Neural progenitor cell (in vitro differentiated cells): ENCODE measurements at places on chromosomes 2 and 18.

DNA sequence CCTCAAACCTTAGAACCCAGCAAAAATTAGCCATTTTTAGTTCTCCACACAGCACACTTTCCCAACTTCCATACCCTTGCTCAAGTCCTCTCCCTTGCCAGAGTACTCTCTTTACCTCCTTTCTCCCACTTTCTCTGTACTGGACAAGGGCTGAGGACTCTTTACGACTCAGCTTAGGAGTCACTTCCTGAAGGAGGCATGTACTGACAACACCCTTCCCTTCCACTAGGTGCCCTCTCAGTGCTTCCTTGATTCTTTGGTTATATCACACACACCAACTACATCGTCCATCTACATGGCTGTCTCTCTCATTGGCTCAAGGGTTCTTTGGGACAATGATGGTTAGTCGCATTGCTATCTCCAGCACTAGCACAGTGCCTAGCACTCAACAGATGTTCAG is 5.2 kb upstream of the C18orf63 start:
- DNase-seq, result no peak
- H3K4me3 ChIP-seq, result no peak overlapping the region
- no peaks in the 10 kb centered on the region for H3K27me3 ChIP-seq
- H3K27ac ChIP-seq, result no peak overlapping the region
- no peaks in the 10 kb centered on the region for H3K36me3 ChIP-seq

DNA sequence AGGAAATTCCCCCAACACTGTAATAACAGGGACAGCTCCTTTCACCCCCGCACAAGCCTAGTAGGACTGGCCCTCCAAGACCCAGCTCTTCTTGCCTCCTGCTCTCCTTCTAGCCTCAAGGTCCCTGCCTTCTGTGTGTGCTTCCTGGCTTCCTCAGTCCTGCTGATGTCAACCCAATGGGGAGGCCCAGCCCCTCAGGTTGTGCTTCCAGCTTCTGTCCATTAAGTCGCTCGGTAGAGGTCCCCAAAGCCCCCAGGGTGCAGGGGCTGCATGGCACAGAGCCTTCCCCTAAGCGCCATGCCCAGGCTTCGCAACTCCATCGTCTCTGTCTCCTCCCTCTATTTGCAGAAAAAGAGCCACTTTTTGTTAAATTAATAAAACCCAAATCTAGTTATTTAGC is 39.0 kb downstream of the BOK start:
- H3K36me3 ChIP-seq, result no peaks in the 10 kb centered on the region
- no peaks in the 10 kb centered on the region for H3K27me3 ChIP-seq
- H3K27ac ChIP-seq, result no peak overlapping the region
- H3K4me3 ChIP-seq, result no peak overlapping the region
- no peaks in the 10 kb centered on the region for H3K4me1 ChIP-seq

- H3K36me3 ChIP-seq, result no peaks in the 10 kb centered on the region
- no peaks in the 10 kb centered on the region for H3K4me1 ChIP-seq
- no peak overlapping the region for H3K27ac ChIP-seq
- H3K4me3 ChIP-seq, result no peak overlapping the region
Measured at GRCh38 chr2:50438259-50438658, 593.7 kb downstream of the NRXN1 start.

DNA sequence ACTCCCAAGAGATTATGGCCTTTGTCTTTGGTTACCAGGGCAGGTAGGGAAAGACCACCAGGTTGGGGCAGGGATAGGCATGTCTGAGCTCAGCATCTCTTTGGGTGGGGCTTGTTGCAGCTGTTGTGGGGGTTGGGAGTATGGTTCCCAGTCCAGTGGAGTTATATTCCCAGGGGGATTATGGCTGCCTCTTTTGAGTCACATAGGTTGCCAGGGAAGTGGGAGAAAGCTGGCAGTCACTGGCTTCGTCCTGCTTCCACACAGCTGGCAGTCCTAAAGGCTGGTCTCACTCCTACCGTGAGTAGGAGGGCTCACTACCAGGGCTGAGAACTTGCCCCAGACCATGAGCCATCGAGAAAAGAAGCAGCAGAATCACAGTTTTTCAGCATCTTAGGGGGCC is 79.1 kb downstream of the LYPD6 start:
- no peak overlapping the region for H3K4me3 ChIP-seq
- H3K27me3 ChIP-seq, result no peaks in the 10 kb centered on the region
- no peaks in the 10 kb centered on the region for H3K4me1 ChIP-seq
- H3K27ac ChIP-seq, result no peak overlapping the region
- no peak for DNase-seq

DNA sequence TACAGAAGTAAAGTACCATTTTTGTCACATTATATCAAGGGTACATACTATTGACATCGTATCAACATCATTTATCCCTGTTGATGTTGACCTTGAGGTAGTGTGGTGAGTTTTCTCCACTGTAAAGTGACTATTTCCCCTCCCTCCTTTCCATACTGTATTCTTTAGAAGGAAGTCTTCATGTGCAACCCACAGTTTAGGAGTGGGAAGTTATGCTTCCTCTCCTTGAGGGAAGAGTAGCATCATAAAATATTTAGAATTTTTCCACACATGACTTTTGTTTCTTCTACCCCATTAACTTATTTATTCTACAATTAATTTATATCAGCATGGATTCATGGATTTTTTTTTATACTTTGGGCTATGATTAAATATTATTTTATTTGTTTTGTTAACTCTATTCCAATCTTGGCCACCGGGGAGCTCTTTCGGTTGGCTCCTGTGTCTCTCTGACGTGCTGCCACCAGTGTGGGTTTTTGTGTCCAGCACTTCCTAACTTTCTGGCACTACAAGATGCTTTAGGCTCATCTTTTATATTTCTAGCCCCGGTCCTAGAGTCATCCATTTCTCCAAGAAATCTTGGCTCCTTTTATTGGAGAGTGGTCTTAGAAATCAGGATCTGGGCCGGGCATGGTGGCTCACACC is 19.0 kb downstream of the AQP12B start:
- H3K36me3 ChIP-seq, result no peaks in the 10 kb centered on the region
- H3K4me1 ChIP-seq, result no peaks in the 10 kb centered on the region
- H3K4me3 ChIP-seq, result no peak overlapping the region
- H3K27me3 ChIP-seq, result peaks cover 56% of the 10 kb centered on the region
- DNase-seq, result no peak
- no peak overlapping the region for H3K27ac ChIP-seq

GRCh38 chr2:197113275-197113711 is 186.8 kb upstream of the PGAP1 start:
- no peak overlapping the region for H3K27ac ChIP-seq
- no peaks in the 10 kb centered on the region for H3K27me3 ChIP-seq
- no peak overlapping the region for H3K4me3 ChIP-seq
- DNase-seq, result peak; percentile 27

- H3K4me1 ChIP-seq, result peaks cover 11% of the 10 kb centered on the region
- no peak overlapping the region for H3K4me3 ChIP-seq
Measured at GRCh38 chr18:50776383-50776782, 43.4 kb downstream of the MRO start.

DNA sequence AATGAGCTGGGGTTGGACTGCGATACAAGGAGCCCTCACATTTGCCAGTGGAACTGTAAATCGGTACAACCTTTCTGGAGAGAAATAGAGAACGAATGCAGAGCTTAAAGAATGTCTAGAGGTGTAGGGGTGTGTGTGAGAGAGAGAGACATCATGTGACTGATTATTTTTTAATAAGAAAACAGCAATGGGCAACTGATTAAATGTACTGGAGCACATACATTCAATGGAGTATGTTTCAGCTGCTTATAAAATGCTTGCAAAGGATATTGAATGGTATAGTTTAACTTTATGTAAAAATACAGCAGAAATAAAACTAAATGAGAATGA is 391 bp upstream of the TMEM17 start:
- H3K36me3 ChIP-seq, result no peaks in the 10 kb centered on the region
- peaks cover 12% of the 10 kb centered on the region for H3K4me1 ChIP-seq
- peak overlapping the region; percentile 68 for H3K27ac ChIP-seq
- H3K27me3 ChIP-seq, result no peaks in the 10 kb centered on the region

DNA sequence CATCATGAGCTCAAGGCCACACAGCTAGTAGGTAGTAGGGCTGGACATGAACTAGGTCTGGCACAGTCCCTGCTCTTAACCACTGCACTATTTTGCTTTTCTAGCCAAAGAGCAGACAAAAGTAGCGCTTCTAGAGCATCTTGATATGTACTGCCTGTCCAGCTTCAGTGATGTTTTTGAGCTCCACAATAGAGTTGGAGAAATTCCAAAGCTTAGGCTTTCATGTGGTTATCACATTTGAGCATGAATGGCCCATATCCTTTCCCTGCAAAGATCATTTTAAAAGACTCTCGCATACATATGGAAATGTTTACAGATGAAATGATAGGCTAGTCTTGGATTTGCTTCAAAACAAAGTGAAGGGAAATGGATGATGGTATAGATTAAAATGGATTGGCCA is 128.7 kb downstream of the MAP3K20 start:
- no peaks in the 10 kb centered on the region for H3K27me3 ChIP-seq
- H3K27ac ChIP-seq, result no peak overlapping the region
- H3K4me3 ChIP-seq, result no peak overlapping the region
- no peak for DNase-seq
- H3K36me3 ChIP-seq, result peaks cover 4% of the 10 kb centered on the region

DNA sequence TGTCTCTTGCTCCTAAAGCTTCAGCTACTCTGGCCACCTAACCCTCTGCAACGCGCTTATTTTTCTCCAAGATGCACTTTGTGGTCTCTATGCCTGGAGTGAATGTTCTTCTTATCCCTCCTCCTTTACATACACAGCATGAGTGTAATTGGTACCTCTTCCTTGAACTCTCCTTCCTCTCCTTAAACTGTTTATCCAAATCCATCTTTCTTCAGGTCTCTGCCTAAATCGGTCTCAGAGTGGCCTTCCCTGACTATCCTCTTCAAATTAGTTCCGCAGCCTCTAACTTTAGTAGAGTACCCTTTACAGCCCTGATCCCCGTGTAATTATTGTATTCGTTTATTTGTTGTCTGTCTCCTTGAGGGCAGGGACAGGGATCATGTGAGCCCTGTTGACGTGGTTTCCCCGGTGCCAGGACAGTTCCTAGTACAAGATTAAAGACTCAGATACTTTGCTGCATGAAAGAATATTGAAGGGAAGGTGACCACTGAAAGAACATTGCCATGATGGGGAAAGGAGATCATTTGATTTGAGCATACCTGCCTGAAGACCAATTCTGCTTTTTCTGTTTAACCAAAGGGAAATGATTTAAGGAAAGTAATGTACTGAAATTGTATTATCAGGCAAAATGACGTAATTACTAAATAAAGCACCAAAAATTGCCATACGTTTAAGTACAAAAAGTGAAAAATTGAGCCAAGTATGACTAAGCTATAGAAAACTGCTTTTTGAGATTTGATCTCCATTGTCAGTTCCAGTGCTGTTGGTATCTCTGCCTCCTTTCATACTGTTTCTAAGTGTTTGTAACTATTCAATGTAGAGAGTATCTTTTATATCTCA is 1.2 kb downstream of the CNOT9 start:
- peaks cover 13% of the 10 kb centered on the region for H3K36me3 ChIP-seq
- H3K27ac ChIP-seq, result peak overlapping the region; percentile 96
- DNase-seq, result peak; percentile 22

DNA sequence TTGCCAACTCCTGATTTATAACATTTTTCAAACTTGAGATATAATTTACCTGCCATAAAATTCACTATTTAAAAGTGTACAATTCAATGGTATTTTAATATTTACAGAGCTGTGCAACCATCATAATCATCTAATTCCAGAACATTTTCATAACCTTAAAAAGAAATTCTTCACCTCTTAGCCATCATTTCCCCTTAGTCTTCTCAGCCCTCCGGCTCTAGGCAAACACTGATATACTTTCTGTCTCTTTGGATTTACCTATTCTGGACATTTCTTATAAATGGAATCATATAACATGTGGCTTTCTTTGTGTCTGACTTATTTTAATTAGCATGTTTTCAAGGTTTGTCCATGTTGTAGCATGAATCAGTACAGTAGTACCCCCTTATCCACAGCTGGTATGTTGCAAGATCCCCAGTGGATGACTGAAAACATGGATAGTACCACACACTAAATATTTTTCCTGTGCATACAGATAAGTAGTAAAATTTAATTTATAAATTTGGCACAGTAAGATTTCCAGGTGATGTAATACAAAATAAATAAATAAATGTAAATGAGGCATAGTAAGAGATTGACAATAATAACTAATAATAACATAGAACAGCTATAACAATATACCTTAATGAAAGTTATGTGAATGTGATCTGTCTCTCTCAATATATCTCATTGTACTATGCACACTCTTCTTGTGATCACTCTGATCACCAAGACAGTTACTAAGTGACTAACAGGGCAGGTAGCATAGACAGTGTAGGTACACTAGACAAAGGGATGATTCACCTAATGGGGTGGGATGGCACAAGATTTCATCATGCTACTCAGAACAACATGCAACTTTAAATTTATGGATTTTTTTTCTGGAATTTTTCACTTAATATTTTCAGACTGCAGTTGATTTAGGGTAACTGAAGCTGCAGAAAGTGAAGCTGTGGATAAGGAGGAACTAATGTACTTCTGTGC is 73.1 kb downstream of the RAB3GAP1 start:
- no peak overlapping the region for H3K4me3 ChIP-seq
- peaks cover 11% of the 10 kb centered on the region for H3K36me3 ChIP-seq
- no peak overlapping the region for H3K27ac ChIP-seq
- H3K27me3 ChIP-seq, result no peaks in the 10 kb centered on the region
- H3K4me1 ChIP-seq, result no peaks in the 10 kb centered on the region
- no peak for DNase-seq

- no peak overlapping the region for H3K4me3 ChIP-seq
- DNase-seq, result no peak
- peaks cover 10% of the 10 kb centered on the region for H3K4me1 ChIP-seq
Measured at GRCh38 chr2:197235711-197236110, 74.9 kb downstream of the ANKRD44 start.

DNA sequence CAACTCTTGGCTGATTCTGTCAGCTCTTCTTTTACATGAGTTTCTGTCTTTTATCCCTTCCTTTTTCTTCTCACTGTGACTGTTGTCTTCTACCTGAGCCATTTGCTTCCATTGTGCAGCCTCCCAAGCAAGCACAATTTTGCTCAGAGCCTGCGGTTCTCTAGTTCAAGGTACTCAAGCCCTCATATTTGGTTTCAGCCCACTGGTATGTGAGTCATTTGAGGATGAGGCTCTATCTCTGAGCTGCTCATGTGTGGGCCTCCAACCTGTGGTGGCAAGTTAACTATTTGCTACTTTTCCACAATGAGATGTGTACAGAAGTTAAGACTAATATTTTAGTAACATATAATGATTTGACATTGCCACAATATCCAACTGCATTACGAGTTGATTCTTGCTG is 183.0 kb downstream of the PHLPP1 start:
- H3K4me3 ChIP-seq, result no peak overlapping the region
- no peak overlapping the region for H3K27ac ChIP-seq
- H3K4me1 ChIP-seq, result no peaks in the 10 kb centered on the region
- no peak for DNase-seq
